Left colon (tissue), 2 donors: ENCODE measurements at places on chromosomes 12 and 14.

DNA sequence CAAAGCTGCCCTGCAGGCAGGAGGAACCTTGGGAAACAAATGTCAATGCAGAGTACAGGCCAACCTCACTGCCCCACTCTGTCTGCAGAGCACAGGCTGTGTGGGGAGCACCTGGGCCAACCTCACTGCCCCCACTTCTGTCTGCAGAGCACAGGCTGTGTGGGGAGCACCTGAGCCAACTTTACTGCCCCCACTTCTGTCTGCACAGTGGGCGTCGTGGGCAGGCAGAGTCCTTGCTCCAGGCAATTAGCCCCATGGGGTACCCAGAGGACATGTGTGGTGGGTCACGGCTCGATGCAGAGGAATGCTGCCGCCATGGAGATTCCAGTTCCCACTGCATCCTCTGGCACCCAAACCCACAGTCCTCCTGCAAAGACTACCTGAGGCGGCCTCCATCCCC is 26.2 kb downstream of the BRF1 start:
- no peak for DNase-seq

DNA sequence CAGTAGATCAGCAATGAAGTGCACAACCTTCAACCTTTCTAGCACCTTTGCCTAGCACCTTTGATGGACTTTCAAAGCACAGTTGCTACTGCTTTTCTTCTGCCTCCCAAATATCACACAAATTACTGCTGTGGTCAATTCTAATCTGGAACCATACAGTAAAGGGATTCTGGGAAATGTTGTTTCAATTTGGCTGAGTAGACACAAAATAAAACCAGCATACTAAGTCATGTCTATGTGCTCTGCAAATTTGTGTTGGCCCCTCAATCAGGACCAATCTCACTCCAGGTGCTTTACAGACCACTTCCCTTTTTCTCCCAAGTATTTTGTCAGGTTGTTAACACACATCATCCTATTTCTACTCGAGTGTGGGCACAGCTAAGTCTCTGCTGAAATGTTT is 38.3 kb upstream of the ADAMTS20 start:
- no peak for DNase-seq

DNA sequence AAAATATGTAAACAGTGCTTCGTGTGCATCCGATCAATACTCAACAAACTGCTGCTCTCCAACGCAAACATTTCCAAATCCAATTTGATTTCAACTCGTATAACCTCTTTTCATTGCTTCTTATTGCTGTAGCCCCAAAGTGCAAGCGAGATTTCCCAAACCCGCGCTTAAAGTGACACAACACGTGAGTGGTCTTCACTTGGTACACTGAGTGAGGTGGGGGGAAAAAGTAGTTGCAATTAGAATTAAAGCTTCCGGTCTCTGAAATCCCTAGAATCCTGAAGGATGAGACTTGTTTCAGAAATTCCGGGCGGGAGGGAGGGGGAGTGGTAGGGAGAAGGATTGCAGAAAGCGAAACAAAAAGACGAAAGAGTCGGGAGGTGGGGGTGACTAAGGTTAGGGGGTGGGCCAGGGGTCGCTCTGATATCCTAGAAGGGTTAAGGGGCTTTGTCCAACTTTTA is 387.5 kb downstream of the BCAT1 start:
- DNase-seq: no peak

- DNase-seq: peak; percentile 24
Observed at GRCh38 chr12:67161322-67161918, 107.7 kb upstream of the CAND1 start.

DNA sequence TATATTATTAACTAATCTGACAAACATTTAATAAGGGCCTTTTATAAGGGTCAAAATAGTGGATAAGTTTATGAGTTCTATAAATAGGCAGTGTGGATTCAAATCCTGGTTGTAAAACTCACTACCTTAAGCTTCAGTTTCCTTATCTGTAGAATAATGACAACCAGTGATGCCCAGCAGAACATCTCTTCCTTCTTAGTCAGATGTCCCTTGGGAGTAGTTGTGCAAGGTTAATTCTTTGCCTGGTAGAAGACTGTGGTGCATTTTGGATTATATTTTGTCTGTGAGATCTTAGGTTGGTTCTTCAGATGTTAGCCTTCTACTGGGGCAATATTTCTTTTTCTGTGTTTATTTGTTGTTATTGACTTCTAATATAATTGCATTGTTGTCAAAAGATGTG is 59.5 kb downstream of the ARID2 start:
- DNase-seq: no peak

- DNase-seq: no peak
Observed at GRCh38 chr14:95841668-95842067, 35.0 kb upstream of the TUNAR start.

DNA sequence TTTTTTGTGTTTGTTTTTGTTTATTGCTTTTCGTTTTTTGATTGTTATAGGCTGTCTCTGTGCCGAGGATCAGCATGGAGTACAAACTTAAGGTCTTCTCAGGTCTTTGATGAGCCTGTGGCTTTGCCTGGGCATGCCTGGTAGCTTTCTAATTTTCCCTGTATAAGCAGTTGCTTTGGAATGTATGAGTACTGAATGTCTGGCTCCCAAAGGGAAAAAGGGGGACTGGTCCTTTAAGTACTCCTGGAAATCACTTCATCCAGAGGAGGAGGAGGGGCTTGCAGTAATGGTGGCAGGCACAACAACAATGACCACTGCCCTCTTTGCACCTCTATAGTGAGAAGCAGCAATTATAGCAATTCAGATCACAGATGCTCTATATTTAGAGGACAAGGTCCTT is 67.6 kb upstream of the TTC7B start:
- DNase-seq: no peak

GRCh38 chr14:95282354-95282985 is 37.2 kb downstream of the CLMN start:
- DNase-seq: no peak

DNA sequence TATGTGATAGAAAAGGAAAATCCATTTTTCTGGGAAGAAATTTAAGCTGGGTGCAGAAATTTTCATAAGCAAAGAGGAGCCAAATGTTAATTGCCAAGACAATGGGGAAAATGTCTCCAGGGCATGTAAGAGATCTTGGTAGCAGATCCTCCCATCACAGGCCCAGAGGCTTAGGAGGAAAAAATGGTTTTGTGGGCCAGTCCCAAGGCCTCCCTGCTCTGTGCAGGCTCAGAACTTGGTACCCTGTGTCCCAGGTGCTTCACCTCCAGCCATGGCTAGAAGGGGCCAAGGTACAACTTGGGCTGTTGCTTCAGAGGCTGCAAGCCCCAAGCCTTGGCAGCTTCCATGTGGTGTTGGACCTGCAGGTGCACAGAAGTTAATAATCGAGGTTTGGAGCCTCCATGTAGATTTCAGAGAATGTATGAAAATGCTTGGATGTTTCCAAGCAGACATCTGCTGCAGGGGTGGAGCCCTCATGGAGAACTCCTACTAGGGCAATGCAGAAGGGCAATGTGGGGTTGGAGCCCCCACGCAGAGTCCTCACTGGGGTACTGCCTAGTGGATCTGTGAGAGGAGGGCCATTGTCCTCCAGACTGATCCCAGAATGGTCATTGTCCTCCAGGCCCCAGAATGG is 77.7 kb upstream of the ATP2B1 start:
- DNase-seq: no peak

DNA sequence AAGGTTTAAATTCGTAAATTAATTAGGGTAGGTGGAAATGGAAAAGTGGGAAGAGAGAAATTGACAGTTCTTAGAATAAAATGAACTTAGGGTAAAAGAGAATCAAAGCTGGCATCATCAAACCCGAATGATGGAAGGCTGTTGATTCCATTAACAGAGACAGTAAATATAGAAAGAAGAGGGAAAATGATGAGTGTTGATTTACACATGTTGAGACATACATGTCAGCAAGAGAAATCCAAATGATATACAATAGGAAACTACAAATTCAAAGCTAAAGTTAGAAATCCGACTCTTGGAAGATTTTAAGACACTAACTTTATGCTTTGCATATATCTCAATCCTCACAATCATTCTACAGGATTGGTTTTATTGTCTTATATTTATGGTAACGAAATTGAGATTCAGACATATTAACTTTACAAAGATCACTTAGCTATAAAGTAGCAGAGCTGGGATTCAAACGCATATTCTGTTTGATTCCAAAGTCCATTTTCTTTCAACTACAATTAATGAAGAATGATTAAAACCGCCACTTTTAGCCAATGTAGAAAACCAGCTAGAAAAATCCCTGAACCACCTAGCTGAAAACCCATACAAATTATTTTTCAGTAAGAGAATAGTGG is 30.2 kb downstream of the LIMA1 start:
- DNase-seq: no peak

- DNase-seq: no peak
Observed at GRCh38 chr14:72903716-72904115, 9.8 kb upstream of the DPF3 start.

DNA sequence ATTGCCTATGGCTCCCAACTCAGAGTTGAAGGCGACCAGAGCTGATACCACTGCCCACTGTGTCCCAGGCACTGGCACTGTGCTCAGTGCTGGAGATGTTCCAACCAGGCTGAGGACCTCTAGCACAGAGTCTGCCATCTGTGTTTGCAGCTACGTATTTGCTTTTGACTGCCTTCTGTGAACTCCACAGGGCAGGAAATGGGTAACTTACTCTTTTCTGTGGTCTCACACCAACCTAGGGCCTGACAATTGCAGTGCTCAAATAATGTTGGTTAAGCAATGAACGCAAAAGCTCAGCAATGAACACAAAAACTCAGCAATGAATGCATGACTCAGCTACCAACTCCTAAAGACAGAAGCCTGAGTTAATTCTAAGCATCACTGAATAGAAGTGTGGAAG is 202.8 kb downstream of the NUAK1 start:
- no peak for DNase-seq

GRCh38 chr12:43841253-43841652 is 5.4 kb downstream of the TMEM117 start:
- no peak for DNase-seq

GRCh38 chr12:57624441-57625220 is 8.4 kb downstream of the B4GALNT1 start:
- DNase-seq: no peak

DNA sequence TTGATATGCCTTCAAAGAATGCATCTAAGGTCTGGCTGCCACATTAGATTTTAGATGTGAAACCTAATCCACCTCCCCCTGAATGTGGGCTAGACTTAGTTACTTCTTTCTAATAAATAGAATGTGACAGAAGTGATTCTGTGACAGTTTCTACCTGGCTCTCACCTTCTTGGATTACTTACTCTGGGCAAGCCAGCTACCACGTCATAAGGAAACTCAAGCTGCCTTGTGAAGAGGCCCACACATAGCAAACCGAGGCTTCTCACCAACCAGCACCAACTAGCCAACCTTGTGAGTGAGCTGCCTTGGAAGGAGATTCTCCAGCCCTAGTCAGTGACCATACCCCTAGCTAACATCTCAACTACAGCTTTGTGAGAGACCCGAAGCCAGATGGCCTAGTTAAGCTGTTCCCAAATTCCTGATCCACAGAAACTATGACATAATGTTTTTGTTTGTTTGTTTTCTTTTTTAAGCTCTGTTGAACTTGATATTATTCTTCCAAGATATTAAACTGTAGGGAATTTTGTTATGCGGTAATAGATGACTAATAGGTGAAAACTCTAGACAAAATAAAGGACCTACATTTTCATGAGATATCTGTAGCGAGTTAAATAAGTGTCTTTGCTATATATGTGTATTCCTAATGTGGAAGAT is 6.2 kb downstream of the GPR19 start:
- no peak for DNase-seq

DNA sequence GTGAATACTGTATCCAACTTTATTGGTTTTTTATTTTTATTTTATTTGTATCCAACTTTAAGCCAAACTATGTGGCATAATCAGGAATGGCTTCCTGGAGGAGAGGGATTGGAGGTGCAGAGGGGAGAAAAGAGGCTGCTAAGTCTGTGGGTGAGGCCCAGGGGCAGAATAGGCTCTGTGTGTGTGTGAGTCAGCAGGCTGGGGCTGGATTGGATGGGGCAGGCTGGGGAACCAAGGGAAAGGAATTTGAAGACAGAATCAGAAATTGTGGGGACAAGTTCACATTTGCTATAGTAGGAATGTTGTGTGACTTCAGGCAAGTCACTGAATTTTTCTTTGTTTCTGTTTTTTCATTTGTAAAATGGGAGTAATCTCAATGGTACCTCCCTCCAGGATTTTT is 12.8 kb upstream of the RILPL1 start:
- no peak for DNase-seq

GRCh38 chr12:95336387-95337067 is 118.9 kb downstream of the VEZT start:
- peak; percentile 63 for DNase-seq

DNA sequence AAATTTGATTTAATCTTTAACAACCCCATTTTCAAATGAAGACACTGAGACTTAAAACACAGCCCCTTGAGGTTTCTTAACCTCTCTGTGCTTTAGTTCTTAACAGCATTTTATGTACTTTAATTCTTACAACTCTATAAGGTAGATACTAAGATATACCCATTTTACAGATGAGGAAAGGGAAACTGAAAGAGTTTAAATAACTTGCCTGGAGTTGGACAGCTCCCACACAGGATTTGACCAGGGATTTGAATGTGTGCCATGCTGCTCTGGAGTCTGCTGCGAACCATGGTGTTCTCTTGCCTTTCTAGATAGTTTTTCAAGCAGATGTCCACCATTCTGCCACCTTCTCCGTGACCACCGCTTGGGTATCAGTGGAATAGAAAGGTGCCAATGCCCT is 28.2 kb downstream of the RNFT2 start:
- DNase-seq: no peak

- DNase-seq: no peak
Observed at GRCh38 chr14:66998013-66998412, 191.2 kb upstream of the GARIN2 start.

DNA sequence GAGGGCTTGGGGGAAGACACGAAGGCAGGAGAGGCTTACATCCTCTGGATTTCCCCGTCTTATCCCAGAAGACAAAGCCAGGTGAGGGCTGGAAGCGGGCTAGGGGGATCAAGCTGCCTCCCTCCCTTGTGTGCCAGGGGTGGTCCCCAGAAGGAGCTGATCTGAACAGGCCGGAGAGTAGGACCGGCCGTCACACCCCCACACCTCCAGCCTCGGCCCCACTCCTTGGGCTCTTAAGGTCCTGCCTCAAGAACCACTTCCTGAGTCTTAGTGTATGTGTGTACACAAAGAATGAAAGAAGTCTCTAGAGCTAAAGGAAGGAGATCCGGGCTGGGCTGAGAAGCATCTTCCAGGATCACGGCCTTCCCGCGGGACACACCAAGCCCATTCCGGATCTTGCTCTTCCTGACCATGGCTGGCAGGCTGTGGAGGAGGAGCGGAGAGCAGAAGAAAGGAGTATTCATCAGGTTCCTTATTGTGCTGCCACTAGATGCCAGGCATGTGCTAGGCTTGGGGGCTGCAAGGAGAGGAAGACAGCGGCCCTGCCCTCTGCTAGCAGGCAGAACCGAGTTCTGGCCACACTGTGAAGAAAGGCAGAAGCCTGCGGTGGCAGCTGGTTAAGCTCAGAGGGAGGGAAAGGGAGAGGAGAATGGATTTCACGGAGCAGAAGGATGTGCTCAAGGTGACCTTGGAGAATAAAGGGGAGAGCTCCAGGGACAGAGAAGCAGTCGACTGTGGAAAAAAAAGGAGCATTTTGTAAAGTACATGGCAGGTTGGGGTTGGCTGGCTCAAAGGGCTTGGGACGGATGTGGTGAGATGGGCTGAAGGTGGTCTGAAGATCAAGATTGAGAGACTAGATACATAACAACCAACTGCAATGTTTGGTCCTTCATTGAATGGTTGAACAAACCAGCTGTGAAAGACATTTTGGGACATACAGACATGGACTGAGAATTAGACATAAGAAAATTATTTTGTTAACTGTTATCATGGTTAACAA is 1.3 kb upstream of the CD63 start:
- DNase-seq: peak; percentile 68

GRCh38 chr12:132813443-132813842 is 15.2 kb downstream of the GOLGA3 start:
- DNase-seq: no peak

GRCh38 chr14:69956970-69957369 is 77.8 kb downstream of the SMOC1 start:
- no peak for DNase-seq
